CD8-positive, alpha-beta T cell (primary cell): ENCODE measurements at places on chromosomes 5 and 9.

- no peak for DNase-seq
These were observed 58.9 kb downstream of the AUH start for GRCh38 chr9:91302831-91303230.

- no peak for DNase-seq
These were observed 206.6 kb downstream of the SEMA5A start for GRCh38 chr5:9339206-9339818.

DNA sequence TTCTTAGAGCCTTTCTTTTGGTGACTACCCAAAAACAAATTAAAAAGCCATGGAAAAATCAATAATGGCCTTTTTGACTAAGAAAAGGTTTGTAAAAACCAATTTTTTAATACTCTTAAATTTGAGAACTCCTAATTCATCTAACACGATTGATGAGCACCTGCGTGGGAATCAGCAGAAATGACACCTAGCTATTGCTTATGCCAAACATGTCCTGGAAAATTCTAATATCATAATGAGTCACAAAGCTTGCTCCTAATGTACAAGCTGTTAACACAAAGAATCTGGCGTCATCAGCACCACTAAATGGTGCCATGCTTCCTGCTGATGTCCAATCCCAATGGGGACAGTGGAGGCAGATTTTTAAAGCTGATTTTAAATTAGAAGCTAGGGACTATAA is 146.2 kb upstream of the LRRTM2 start:
- DNase-seq = no peak

GRCh38 chr9:109455391-109455790 is 42.7 kb downstream of the PTPN3 start:
- no peak for DNase-seq

DNA sequence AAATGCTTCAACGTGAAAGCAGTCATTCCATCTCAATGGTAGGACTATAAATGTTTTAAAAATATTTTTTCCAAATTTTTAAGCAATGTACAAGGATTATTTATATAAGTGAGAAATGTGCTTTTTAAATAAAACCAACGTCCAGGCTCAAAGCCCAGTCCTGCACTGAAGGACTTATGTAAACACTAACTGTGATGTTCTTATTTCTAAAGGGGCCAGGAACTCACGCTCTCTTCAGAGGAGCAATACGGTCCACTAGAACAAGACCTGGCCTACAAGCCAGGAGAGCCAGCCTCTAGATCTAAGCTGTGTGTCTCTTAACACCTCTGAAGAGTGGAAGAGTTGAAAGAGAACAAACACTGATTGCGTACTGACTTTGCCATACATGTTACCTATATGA is 12.1 kb downstream of the TTLL11 start:
- DNase-seq = no peak

- DNase-seq = no peak
These were observed 38.6 kb upstream of the SNX2 start for GRCh38 chr5:122736086-122736845.

DNA sequence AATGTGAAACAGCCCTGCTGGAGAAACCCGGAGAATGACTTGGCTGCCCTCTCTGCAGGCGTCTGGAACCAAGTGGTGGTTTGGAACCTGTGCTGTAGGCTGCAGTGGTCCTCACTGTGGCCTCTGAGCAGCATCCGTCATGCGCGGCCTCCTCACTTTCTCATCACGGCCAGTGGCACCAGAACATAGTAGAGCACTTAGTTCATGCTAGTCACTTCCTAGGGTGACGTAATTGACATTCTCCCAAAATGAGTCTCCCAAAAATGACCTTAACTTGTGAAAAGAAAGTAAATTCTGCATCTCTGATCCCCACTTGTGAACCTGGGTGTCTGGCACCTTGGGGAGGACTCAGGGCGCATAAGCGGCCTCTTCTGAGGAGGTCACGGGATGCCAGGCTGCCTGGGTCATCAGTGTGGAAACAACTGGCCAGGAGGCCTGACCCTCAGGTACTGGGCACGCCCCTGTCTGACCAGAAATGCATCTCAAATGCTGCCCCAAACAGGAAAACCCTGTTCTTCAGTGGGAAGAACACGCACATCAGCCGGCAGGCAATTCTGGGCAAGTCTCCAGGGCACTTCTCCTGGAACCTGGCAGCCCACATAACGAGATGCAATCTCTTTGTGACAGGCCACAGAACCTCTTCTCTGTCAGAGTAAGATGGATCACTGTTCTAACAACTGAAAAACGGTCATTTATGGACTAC is 36.6 kb upstream of the SPTLC1 start:
- no peak for DNase-seq

GRCh38 chr5:2453781-2454180 is 297.7 kb downstream of the IRX2 start:
- no peak for DNase-seq

- no peak for DNase-seq
These were observed 12.7 kb upstream of the DNAH5 start for GRCh38 chr5:13957032-13957645.

GRCh38 chr9:734831-735511 is 106.5 kb upstream of the DMRT1 start:
- DNase-seq = no peak

DNA sequence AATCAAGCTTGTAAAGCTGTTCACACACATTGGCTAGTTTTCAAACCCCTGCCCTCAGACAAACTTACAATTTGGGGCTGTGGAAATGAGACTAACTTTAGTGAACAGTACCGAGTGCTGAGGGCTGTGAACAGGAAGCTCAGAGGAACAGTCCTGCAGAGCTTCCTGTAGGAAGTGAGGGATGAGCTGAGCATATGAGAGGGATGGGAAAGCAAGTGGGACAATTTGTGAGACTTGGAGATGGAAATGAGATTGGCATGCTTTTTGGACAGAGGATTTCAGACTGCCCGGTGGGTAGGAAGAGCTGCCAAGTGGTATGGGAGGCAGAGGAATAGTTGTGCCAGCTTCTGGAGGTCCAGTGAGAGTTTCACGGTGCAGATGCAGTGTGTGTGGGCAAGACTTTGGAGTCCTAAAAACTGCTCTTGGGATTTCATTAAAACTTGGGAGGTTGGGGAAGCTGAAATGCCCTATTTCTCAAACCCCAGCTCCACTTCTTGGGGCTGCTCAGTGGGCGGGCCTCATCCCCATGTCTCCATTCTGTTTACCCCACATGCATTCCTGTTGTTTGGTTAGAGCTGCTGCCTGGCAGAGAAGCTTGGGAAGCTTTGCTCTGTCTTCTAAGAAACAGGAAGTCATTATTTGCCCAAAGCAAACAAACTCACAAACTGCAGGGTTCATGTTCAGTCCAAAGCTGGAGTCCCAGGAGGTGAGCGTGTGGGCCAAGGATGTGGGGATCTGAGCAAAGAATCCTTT is 267.5 kb downstream of the ZSWIM6 start:
- DNase-seq = no peak

DNA sequence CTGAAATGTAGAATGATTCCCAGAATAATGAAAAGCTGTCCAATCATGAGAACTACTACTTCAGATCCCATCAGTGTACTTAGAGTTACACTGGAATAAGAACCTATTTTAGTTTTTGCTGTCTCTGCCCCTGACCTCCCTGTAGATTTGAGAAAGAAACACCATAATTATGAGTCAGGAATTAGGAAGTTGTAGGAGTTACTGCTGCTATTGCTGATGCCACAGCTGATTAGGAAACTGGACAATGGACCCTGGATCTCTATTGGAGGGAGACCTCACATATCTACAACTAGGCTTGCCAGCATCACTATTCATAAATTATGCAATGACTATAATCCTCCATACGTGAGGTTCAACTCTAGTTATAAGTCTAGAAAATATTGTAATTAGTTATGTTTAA is 48.8 kb upstream of the EDIL3 start:
- no peak for DNase-seq

DNA sequence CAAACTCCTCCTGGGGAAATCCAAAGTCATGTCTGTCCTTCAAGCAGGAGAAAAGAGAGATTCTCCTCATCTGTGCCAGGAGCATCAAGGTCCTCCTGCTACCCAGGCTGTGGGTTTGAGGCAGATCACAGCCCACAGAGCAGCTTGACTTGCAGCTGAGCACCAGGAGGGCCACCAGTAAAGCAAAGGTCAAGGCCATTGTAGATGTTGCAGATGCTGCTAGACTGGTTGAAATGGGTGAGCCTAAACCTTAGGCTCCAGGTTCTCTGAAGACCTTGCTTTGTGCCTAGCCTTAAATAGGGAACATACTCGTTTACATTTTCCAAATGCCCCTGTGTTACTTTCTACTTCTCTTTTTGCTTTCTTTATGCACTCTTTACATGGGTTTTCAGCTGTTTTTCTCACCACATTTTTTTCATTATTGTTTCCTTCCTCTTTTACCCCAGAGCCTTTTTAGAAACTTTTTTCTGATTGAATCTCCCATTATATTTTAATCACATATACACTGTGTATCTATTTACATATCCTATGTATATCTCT is at the start of gene IFNA2:
TSS of gene IFNA2 (minus strand) at position 268 of the 540 bp plus-strand sequence. CDS start at position 199, 69 bp downstream.
- DNase-seq = no peak

- no peak for DNase-seq
These were observed 110.9 kb upstream of the BASP1 start for GRCh38 chr5:17106521-17106920.

DNA sequence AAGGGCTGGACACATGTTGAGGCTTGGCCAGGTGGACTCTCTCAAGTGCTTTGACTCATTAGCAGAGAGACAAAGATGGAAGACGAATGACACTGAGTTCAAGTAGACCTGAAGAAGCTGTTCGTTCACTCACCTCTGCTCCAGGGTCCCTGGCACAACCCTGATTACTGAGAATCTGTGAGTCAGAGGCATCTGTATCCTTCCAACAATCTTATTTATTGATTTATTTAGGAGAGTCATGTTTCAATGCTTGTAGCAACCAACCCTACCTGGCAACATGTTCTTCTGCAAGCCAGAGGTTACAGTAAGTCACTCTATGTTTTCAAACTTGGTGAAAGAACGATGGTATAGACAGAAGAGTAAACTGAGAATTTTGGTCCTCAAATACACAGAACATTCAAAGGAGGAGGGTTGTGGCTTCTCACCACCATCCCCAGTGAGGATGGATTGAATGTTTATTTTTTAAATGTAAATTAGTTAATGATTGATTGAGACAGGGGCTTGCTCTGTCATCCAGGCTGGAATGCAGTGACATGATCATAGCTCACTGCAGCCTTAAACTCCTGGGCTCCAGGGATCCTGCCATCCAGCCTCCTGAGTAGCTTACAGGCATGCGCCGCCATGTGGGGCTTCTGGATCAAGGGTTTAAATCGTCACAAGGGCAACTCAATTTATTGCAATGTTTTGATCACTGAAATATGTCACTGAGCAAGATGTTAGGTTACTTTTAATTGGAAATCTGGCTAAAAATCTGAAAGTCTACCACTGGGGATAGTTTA is 55.7 kb upstream of the CARTPT start:
- no peak for DNase-seq

GRCh38 chr5:135149956-135150723 is 116.1 kb upstream of the PITX1 start:
- DNase-seq = no peak
